ENCODE measurements at places on chromosomes 2 and 18.

- DNase-seq: no peak
These were observed 48.8 kb downstream of the RND3 start for GRCh38 chr2:150438654-150439053.

DNA sequence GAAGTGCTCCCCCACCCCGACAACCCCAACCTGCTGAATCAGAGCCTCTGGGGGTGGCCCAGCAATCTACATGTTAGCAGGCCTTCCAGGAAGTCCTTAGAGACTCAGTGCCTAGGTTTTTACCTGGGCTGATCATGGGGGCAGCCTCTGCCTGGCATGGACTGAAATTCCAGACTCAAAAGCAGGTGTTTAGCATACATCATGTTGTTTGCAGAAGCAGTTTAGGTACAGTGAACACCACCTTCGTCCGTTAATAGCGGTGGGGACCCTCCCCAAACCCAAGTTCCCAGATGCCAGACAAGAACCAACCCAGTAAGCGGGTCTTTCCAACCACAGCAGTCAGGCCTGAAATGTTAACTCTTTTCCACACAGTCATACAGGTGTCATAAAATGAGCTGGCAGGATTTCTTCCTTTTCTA, 26.4 kb upstream of the GALR1 start:
- no peak for DNase-seq

GRCh38 chr18:42011053-42011452, 56.0 kb downstream of the PIK3C3 start:
- no peak for DNase-seq

GRCh38 chr2:28401411-28401810, 8.8 kb downstream of the FOSL2 start:
- no peak for DNase-seq

- DNase-seq: no peak
These were observed 92.0 kb downstream of the SPP2 start for GRCh38 chr2:234142530-234142929.

DNA sequence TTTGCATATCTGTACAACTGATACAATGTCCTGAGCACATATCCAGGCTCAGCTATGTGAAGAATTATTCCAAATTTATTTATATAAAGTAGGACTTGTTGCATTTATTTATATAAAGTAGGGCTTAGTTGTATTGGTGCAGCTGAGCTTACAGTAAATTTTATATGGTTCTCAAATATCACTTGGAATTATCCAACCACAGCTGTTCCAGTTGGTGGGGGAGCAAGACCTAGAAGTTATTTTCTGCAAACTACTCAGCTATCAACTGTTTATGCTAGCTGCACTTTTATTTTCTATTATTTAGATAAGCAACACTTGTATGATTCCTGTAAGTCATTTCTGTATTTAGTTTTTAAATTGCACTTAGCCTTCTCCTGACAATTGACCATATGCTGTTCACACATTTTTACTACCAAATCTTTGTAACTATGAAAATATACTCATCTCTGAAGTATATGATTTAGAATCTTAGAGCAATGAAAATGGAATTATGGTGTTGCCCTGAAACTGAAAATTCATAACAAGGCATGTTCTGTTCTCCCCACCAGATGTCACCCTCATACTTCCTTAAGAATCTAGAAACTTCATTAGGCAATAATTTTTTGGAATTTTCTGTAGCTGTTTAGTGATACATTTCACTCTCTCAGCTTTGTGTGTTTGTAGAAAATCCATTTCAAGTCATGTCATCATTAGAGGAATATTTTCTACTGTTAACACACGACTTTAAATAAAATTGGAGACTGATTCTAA, 157.0 kb upstream of the CBLN2 start:
- DNase-seq: no peak

DNA sequence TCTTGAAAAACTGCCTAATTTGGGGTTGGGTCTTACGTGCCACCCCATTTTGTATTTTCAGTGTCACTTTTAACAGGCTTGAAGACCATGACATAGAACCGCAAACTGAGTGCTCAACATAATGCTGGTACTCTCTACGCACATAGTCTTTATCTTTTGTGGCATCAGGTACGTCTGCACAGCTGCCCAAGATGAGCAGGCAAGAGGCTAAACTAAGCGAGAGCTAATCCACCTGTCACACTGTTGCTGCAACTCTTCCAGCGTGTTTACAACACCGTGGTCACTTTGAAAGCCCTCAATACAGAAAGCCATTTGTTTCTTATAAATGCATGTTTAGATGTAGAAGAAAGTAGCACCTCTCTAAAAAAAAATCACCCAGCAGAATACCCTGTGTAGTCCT, 270.0 kb upstream of the TCF4 start:
- no peak for DNase-seq

DNA sequence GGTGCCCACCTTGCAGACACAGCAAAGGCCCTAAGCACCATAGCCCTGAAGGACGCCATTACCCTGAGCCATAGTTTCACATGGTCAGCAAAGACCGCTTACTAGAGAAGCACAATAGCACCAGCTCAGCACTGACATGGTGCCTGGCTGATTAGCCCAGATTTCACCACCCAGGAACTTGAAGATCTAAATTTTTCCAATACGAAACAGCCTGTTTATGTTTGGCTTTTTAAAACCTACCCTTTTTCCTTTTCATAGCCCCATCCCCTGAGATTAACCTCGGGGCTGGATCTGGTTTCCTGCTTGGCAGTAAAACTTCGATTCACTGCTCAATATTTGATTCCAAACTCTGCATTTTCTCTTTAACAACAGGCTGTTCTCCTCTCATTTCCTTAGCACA, 158.5 kb upstream of the PID1 start:
- DNase-seq: no peak

DNA sequence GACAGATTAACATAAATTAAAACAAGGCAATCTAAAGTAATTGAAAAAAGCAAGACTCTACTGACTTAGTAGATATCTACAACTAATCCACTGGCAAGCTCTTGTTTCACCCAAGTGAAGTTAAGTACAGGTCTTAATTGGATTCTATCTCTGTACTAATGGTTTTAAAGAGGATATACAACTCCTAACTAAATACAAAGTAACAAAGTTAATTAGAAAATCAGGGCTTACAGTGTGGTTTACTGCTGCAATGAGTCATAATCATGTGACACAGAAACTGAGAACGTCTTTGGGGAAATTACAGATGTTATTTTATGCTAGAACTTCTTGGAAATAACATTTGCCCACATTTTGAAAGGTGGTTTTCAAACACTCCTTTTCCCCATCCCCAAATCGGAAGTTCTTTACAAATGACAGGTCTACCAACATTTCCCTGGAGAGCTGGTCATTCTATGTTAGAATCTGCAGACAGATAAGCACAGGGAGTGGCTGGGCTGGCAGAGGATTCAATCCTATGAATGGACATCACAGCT, 245.3 kb downstream of the STK39 start:
- DNase-seq: no peak

GRCh38 chr2:88464153-88464552, 11.7 kb upstream of the FOXI3 start:
- no peak for DNase-seq

DNA sequence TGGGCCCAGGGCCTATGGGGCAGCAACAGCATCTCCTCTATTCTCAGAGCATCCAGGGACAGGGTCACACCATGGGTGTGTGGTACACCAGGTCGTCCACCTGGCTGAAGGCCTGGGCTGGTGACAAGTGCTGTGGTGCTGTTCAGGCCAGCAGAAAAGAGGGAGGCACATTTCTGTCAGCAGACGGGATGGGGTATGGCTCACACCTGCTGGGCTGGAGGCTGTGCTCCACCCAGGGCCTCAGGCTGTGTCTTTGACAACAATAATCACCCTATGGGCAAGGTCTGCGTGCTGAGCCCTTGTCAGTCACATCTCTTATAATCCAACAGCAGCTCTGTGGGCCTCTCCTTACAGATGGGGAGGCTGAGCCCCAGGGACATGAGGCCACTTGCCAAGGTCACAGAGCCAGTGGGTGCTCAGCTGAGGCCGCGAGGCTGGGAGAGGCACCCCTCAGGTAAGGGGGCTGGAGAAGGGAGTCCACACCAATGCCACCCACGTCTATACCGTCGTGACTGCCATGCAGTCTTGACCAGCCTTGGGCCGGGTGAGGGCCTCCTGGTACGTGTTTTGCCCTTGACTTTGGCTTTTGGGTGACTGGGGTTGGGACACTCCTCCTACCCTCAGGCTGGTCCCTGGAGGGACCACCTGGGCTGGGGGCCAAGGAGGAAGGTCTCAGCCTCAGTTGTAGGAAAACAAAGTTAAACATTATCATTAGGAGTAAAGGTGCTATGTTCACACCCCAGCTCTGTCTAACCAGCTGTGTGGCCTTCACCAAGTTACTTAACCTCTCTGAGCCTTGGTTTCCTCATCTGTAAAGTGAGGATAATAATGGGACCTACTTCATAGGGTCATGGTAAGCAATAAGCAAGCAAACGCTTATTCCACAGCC, 5.6 kb upstream of the HS6ST1 start:
- DNase-seq: no peak

DNA sequence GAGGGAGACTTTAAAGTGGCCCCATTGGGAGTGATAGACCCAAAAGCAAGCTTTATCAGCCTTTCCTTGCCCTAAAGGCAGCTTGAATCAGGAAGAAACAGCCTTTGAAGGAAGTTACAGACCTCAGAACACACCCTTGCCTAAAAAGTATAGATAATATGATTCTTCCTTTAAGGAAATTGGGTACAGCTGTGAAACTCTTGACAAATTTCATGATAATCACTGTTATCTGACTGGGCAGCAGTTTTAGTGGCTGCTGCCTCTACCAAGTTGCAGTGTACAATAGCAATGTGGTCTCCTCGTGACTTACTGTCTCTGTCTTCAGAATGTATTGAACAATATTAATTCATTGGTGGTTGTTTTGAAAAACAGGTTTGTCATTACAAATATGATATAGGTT, 16.7 kb downstream of the HOXD1 start:
- DNase-seq: no peak

DNA sequence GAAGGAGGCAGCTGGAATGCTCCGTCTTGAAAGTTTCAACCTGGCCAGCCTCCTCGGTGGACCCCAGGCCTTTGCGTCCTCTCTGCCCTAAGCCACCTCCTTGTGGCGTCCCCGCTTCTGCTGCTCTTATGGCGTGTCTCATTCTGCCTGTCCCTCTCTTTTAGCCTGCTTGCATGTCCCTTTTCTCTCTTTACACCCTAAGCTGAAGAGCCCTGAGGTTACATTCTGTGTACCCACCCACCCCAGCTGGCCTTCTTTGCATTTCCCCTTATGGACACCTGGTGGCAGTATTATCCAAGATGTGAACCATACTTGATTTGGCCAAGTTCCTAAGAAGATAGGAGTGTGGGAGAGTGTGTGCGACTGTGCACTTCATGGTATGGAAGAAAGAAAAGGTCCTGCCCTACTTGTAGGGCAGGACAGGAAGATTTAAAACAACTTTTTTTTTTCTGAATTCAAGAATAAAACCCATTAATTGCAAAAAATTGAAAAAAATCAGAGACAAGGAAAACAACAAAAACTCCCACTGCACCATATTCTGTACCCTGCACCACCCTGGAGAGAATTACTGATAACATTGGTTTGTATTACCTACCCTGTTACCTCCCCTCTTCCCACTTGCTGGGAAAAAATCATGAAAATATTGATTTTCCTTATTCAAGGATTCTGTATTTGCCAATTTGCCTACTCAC, 77.4 kb downstream of the DYSF start:
- DNase-seq: no peak

DNA sequence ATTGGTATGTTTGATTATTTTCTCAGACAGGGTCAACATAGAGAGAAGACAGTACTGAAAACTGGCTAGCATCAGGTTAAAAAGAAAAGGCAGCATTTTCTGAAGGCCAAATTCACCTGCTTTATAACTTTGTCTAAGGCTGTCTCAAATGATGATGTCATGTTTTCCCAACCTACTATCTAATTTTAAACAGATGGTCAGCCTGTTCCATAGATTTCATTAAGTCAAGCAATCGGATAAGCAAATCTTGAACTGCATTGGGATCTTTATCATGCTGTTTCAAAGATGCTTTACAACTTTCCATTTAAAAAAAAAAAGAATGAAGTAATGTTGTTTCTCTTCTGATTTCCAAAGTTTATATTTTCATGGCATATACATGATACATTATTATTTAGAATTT, 56.3 kb upstream of the SPOPL start:
- DNase-seq: no peak
